Ammon's horn (tissue), 1 donor: ENCODE measurements at places on chromosomes 3 and 15.

DNA sequence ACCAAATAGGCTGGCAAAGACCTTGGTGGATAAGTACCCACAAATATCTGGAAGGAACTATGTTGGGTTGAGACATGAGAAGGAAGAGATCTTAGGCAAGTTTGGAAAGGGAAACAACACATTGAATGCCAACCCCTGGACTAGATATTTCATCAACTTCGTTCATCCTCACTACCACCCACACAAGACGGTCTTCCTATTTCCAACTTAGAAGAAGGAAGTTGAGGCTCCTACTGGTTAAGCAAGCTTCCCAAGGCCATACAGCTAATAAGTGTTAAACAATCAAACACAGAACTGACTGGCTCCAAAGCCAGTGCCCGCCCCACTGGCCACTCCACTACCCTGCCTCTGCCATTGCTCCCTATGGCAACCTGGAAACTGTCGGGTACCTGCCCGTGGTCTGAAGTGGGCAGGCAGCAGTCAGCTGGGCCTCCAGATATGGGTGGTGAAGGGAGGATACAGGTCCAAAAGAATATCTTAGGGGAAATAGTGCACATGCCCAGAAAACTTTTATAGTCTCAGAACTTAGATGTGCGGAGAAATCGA is 94.9 kb downstream of the LIPC start:
- peak; percentile 74 for DNase-seq

GRCh38 chr3:149702691-149703441 is 45.0 kb upstream of the WWTR1 start:
- no peak for DNase-seq

- DNase-seq = no peak
These were observed 44.4 kb downstream of the MFN1 start for GRCh38 chr3:179391906-179392305.

GRCh38 chr3:33664195-33664594 is 53.9 kb downstream of the CLASP2 start:
- no peak for DNase-seq

- peak; percentile 90 for DNase-seq
These were observed 8.2 kb upstream of the ZNF589 start for GRCh38 chr3:48232734-48233133.

DNA sequence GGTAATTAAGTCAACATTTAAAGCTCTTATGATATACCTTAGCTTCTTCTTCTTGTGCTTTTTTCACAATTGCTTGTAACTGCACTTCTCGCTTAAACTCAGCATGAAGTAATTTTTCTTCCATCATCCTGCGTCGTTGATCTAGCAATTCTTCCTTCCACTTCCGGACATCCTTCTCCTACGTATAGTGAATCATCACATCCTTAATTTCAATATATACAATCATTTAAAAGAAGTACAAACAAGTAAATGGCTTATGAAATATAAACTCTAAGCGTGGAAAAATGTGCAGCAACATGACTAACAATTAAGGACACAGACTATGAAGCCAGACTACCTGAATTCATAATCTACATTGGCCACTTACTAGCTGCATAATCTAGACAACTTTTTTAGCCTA is 151.4 kb downstream of the SCAPER start:
- no peak for DNase-seq

DNA sequence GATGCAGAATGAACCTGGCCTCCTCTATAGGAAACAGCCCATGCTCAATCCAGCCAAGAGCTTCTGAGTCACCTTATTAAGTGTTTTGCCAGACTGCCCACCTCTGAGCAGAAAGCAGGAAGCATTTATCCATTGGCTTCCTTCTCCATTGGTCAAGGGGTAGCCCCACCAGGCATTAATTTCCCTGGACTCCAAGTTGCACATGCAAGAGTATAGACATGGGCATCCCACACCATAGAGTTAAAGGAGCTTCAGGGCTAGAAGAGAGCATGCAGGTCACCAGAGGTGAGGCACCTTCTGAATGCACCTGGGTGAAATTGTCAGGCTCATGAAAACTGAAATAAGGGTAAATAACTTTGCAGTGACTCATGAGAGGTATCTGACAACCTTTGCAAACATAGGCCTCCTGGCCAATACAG is 230.8 kb upstream of the STAC start:
- no peak for DNase-seq

GRCh38 chr3:198113206-198114053 is 153.4 kb downstream of the LMLN start:
- peak; percentile 5 for DNase-seq

GRCh38 chr15:76344893-76345582 is 8.5 kb downstream of the ISL2 start:
- no peak for DNase-seq

GRCh38 chr3:56205406-56205805 is 262.9 kb downstream of the ERC2 start:
- DNase-seq = no peak

DNA sequence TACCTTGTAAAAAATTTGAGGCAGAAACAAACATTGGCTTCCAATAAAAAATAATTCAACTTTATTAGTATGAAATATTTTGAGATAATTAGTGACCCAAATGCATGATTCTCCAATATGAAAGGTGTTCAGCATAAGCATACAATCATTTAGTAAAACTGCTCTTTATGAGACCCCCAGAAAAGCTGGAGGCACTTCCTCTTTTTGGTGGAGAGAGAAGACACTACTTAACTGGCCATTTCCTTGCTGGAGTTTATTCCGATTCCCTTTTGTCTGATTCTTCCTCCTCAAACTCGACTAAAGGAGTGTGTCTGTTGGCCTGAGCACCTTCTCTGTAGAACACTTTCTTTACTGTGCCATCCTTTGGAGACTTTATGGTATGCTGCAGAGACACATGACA is 34.8 kb upstream of the DCUN1D1 start:
- DNase-seq = no peak

DNA sequence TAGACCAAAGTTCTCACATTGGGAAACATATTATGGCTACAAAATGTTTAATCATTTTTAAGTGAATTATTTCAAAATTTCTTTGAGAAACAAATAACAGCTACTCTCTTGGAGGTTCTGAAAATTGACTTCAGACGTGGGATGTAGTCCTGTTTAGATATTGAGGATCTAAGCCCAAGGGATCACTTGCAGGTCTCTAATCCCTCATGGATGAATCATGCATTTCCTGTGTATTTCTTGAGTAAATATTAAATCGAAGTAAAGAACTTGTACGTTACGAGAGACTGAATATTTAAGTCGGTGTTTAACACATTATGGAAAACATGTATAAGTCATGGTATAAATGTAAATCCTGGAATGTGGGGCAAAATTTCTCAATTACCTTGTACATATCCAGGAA is 119.8 kb downstream of the EPHA3 start:
- no peak for DNase-seq

GRCh38 chr15:74370471-74370870 is 3.0 kb upstream of the CYP11A1 start:
- DNase-seq = no peak

GRCh38 chr15:81473946-81474345 is 99.9 kb upstream of the TMC3 start:
- no peak for DNase-seq

GRCh38 chr3:126117212-126117611 is 33.3 kb upstream of the SLC41A3 start:
- DNase-seq = no peak

DNA sequence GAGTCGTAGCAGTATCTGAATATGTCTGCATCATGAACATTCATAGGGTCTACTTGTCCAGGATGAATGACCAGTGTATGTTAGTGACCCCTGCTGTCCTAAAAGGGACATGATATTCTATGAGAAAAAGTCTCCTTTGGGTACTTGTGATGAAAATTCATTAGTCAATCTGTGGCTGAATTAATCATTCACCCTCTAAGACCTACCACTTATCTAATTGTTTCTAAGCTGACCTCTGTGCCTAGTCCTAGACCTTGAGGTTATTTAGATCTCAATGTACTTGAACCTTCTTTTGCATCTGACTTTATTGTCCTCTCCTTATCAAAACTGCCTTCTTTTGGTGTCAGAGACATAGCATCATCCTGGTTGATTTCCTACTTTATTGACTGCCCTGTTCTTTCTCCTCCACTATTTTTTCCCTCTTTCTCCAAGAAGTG is 799.3 kb downstream of the DIPK2A start:
- peak; percentile 82 for DNase-seq

DNA sequence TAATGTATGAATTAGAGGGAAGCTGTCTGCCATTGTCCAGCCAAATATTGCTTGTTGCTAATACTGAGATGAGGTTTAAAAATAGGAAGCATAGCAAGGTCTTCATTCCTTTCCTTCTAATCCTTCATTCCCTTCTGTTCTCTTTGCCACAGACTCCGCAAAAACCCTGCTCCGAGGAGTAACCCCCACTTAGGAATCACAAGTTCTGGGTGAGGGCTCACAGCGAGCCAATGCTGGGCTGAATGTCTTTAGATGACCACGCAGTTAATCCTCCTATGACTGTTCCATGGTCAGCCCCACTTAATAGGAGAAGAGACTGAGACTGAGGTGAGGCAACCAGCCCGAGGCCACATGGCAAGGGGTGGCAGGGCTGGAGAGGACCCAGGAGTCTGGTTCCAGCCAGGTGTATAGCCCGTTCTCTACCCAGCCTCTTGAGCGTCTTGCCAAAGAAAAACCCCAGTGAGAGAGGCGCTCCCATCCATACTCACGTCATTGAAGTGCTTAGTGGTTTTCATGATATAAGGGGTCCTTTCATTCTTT is 44.9 kb upstream of the CTSH start:
- DNase-seq = no peak

DNA sequence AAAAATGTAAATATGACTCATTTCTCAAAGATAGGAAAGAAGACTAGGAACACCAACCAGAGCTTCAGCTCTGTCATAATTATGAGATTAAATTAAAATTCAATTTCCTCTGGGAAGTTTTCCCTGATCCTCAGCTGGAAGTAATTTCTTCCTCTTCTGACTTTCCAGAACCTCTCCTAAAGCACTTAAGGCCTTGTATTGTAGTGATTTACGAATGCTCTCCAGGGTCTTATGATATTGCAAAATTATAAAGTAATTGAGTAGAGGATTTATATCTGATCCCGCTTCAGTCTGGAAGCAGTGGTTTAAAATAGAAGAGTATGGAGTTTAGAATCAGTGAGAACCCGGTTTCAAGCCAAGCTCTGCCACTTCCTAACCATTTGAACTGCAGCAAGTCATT is 279.8 kb downstream of the ZPLD1 start:
- DNase-seq = no peak

DNA sequence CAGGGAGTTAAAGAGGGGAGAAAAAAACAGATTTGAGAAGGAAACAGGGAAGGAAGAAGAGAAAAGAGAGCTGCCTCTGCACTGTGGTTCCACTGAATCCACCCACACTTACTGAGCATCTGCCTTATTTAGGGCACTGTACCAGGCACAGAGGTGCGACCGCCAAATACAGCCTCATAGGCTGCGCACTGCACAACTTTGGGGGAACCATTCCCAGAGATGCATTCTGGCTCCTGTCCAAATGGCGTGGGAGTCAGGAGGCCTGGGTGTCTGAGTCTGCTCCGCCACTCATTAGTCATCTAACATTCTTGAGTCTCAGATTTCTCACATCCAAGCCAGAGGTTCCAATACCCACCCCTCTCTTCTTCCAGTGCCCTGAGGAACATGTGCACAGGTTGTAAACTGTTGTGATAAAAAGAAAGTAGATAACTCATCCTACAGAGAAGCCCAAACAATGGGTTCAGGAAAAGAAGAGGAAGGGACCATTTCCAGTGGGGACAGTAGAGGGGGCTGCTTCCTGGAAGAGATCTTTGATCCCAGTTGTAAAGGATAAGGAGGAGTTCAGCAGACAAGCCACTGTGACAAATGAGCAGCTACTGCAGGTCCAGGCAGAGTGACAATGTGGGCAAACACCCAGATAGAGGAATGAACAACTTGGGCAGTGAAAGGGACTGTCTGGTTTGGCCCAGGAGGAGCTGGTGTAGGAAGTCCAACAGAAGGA is 254.6 kb downstream of the UACA start:
- DNase-seq = no peak
